ENCODE measurements at places on chromosomes 7 and 10.

DNA sequence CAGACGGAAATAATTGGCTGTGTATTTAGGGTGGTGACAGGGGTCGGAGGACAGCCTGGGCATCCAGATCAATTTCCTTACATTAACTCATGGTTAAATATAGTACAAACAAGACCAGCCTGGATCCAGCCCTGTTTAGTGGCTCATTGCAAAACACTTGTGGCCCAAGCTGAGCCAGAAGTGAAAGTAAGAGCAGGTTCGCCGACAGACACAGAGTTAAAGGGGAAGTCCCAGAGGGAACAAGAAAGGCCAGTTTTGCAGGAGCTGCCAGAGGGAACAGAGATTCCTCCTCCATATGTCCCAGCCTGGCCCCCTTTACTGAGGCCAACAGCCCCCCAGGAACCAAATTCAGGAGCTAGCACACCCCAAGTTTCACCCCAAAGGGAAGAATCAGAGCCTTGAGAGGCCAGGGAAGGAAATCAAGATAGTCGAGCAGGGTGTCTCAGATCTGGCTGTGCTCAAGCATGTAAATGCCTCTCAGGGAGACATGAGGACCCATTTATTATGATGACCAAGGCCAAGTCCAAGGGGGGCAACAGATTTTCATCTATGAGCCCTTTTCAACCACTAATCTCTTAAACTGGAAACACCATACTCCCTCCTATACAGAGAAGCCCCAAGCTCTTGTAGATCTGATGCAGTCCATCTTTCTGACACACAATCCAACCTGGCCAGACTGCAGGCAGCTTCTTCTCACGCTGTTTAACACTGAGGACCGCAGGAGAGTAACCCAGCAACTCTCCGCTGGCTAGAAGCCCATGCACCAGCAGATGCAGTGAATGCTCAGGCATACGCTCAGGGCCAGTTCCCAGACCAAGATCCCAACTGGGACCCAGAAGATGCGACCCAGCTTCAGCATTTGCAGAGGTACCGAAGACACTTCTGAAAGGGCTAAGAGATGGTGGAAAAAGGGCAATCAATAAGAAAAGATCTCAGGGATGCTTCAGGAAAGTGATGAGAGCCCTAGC, 15.9 kb upstream of the ADCK2 start:
- no peak for DNase-seq

- DNase-seq = no peak
Observed at GRCh38 chr7:94843553-94843952, 63.8 kb upstream of the PPP1R9A start.

DNA sequence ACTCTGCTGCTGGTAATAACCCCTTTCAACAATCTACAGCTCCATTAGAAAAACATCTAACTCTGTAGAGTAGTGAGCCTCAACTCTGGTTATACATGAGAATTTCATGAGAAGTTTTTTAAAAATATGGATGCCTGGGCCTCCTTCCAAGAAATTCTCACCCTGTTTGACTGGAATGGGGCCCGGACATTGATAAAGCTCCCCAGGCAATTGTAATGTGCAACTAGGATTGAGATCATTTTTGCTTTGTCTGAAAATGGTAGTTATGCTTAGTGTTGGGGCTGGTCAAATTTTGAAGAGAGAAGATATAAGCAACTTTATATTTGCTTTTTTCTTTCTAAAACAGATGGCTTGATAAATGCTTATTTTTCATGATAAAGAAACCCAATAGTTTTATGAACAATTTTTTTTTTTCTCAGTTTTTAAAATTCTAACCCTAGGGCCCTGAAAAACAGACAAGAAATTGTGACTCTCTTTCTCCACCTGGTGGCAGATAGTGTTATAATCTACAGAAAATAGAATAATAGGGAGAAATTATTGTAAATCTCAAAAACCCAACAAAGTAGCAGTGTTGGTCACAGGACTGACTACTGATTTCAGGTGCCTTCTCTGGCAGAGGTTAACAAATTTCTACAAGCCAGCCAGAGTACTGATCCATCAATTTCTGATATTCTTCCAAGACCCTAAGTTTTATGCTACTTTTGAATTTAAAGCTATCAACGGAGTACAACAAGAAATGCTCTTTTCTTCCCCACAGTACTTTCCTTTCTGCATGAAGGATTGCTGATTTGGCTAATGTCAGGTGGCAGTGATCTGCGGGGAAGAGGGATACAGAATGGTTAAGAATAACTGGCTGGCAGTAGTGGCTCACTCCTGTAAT, 174.8 kb downstream of the DKK1 start:
- DNase-seq = no peak

GRCh38 chr7:96686305-96686704, 23.3 kb downstream of the SEM1 start:
- no peak for DNase-seq

- DNase-seq = no peak
Observed at GRCh38 chr10:14524691-14525324, 194.1 kb upstream of the FRMD4A start.

DNA sequence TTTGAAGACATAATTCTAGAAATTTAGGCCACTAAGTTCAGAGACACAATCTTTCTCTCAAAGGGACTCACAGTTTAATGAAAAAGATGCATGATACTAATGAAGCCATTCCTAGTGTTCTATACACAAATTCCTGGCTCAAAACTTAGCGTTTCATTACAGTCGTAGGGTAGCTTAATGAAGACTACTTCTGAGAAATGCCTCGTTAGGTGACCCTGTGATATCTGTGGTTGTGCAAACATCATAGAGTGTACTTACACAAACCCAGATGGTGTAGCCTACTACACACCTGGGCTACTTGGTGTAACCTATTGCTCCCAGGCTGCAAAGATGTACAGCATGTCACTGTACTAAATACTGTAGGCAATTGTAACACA, 488 bp upstream of the CHCHD3 start:
- no peak for DNase-seq

GRCh38 chr7:80027611-80028173, 106.9 kb upstream of the GNAI1 start:
- no peak for DNase-seq

- DNase-seq = no peak
Observed at GRCh38 chr7:5519515-5519928, 95.9 kb upstream of the TNRC18 start.

DNA sequence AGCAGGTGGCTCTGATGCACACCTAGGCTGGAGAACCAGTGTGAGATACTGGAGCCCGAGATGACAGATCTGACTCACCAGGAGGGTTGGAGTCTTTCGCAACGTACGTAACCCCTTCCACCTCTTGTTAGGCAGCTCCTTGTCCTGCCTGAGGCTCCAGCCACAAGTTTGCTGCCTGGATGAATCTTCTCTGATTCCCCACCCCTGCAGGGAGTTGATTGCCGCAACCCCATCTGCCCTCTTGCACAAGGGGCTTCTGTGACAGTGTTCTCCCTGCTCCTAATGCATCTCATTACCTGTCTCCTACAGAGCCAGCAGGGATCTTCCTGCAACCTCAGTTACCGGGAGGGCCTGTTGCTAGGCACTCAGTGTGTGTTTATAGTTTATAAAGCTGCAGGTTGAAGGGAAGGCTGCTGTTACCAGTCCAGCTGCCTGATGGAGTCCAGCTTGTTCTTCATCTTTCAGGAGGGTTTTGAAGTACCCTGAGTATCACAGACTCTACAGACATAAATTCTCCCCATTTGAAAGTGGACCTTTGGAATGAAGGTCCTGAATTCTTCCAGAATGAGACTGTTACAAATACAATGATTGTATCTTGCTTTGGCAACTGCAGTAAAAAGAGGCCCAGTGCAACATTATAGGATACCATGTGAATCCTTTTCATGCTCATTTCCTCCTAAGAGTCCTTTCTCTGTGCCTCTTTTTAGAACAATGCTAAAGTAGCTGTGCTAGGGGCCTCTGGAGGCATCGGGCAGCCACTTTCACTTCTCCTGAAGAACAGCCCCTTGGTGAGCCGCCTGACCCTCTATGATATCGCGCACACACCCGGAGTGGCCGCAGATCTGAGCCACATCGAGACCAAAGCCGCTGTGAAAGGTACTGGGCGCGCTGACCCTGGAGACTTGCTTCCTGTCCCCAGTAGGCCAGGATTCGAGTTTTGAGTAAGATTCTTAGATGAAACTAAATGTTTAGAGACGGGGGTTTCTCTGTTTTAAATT, 6.5 kb downstream of the MDH2 start:
- DNase-seq = no peak

DNA sequence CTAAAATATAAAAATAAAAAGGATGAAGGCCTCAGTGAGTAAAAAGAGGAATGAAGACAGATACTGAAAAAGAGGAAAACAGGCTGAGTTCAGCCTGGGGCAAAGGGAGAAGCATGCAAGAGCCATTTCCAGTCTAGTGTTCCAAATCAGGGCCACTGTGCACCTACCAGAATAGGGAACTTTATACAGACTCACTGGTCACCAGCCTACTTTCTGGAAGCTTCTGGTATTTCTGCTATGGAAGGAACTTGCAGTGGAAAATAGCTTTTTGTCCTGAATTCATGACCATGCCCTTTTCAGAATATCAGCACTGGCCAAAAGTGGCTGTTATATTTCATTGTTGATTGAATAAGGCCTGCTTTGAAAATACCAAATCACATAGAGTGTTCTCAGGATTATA, 28.8 kb downstream of the ABRAXAS2 start:
- no peak for DNase-seq

DNA sequence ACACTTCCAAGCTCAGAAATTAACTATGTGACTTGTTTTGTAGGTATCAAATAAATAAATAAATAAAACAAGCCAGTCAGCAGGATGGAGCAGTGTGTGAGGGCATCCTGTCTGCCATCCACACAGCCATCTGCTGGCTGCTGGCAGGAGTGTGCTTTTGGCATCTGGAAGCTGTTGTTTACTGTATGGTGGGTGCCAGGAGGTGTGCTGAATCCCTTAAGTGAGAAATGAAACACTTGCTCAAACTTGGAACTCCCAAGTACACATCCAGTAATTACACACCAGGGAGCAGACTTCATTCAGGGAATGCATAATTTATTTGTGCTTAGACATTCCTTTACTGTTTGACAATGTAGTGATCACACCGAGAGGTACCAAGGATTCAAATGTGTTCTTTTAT, 16.9 kb upstream of the TAX1BP1 start:
- DNase-seq = no peak

GRCh38 chr10:19209319-19209718, 160.7 kb downstream of the MALRD1 start:
- DNase-seq = no peak

GRCh38 chr10:22644222-22644621, 70.2 kb downstream of the PIP4K2A start:
- DNase-seq = no peak

DNA sequence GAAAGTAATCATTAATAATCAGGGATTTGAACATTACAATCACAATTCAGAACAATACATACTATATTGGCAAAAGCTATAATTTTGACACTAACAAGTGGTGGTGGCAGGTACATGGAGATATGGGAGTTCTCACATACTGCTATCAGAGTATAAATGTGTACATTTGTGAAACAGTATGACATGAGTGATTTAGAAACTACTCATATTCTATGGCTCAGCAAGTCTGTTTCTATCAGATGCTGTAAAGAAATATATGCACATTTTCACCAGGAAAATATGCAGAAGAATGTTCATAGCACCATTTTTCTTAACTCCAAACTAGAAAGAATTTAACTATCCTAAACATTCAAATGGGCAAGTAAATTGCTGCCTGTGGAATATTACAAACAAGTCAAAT, 620.0 kb downstream of the SH2D4B start:
- no peak for DNase-seq

DNA sequence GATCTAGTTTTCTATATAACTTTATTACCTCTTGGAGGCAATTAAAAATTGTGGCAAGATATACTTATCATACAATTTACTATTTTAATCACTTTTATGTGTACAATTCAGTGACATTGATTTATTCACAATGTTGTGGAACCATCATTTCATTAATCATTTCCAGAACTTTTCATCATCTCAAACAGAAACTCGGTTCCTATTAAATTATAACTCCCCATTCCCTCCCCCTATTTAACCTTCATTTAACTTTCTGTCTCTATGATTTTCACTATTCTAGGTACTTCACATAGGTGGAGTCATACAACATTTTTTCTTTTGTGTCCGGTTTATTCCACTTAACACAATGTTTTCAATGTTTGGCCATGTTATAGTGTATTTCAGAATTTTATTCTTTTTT, 252.8 kb downstream of the REEP3 start:
- no peak for DNase-seq

DNA sequence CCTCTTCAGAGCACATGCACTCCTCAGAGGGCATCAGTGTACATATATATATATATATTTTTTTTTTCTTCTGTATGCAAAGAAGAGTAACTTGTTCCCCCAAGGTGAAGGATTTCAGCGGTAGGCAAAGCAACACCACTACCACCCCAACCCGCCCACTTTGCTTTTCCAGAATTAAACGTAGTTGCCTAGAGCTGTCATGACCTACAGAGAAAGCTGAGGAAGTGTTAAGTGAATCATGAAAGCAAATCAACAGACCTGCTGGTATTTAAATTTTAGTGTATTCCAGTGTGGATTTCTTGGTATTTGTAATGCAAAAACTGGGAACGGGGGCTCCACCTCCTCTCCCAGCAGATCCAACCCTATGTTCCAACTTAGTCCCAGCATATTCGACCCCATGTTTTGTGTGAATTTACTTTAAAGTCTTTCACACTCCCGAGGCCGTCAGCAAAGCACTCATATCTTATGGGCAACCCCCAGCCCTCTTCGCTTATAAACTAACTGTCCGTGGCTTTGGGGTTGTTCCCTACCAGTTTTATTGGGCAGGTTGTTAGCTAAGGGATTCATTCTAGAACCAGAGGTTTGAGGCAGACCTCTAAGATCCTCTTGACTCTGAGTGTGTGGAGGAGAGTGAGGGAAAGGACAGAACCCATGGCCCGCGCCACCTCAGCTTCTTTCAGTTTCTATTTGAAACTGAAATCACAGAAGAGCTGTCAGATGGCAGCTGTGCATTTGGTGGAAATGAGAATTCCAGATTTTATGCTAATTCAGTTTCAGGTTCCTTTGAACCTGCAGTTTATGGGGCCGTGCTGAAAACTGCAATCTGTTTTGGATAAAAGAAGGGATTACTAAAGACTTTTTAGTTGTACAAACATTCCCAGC, 450.2 kb upstream of the GALNT17 start:
- DNase-seq = no peak

GRCh38 chr10:47383261-47384147, 589 bp downstream of the ZNF488 start:
- no peak for DNase-seq

DNA sequence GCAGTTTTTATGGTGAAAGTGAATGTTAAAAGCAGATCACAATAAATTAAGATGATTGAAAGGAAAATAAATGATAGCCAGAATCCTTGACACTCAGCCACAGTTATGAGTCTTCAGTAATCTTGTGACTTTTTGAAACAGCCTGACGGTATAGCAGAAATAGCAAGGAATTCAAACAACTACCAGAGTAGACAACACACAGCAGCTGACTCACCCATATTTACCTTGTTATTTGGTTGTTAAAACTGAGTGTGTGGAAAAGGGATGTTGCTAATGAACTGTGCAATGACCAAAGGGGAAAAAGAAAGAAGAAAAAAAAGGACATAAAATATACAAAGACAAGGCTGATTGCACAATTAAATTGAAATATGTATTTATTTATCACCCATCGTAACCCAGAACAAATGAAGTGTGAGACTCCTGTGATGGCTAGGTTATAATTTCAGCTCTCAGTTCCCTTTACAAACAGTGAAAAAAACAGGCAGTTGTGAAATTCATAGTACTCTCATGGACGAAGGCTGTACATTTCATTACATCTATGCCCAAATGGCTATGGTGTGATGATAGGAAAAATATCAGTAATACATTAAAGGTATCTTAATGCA, 1023.0 kb upstream of the SORCS1 start:
- no peak for DNase-seq

- no peak for DNase-seq
Observed at GRCh38 chr7:22720791-22721786, 5.9 kb upstream of the IL6 start.

All from stimulated activated CD8-positive, alpha-beta memory T cell treated with anti-CD3 and anti-CD28 coated beads, Interleukin-7, amount 100 ng/mL, for 24 hours (primary cell).